EH (cell line): ENCODE measurements at places on chromosomes 12 and 14.

- no peak for DNase-seq
These were observed 28.5 kb upstream of the RTRAF start for GRCh38 chr14:51960866-51961265.

DNA sequence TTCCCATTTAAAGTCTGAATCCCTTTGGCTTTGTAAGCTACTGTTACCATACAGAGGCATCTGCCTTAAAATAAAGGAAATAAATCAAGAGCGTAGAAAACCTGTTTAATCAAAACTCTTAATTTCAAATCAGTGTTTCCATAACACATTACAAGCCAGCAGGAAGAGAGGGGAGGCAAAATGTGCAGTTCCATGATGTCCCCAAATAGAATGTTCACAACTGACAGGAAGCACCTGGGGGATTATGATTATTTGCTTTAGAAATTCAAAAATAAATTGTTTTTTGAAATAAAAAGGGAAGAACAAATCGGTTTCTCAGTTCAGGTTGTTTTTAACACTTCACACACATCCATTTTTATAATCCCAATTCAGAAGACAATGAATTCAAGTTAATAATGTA lies 21.4 kb downstream of the SOCS2 start:
- no peak for DNase-seq

DNA sequence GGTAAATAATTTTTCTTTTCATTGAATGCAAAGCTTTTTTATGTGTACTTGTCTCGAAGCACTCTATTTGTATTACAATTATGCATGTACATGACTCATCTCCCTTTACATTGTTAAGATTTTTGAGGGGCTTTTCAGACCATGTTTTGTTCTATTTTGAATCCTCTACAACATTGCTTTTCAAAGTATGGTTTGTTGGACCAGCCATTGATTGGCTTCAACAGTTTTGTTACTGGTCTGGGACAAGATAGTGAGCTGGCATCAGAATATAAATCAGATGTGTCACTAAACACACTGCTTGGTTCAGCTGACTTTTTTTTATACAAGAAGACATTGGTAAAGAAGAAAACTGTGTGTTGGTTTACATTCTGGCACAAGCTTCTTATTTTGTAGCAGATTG lies 122.3 kb downstream of the MON2 start:
- DNase-seq: peak; percentile 72

DNA sequence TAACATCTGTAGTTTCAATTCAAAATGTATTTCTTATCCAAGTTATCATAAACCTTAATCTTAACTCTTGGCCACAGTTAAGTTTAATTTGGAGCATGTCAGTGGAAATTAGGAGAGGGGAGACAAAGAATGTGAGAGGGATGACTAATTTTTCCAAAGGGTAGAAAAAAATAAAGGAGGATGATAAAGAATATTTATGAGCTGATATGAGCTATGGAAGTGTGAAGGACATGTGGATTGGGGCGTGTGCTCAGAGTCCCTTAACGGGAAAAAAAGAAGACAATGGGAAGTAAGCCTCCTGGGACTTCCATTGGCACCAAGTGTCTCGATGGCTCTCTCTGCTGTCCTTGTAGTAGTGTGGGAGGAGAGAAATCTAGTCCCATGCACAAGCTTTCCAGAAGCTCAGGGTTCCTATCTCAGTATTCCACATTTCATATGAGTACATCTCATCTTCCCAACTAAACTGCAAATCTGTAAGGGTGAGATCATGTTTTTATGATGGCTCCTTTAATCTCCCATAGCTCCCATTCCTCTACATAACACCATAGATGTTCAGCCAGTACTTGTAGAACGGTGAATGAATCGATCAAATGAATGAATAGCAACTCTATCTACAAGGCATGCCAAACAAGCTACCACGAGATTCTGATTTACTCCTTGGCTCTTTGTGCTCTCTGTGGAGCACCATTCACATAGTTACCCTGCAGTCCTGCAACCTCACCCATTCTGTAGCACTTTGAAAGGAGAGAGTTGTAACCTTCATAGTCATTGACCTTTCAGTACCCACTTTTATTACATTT lies 27.4 kb downstream of the BCL2L14 start:
- DNase-seq: peak; percentile 45

DNA sequence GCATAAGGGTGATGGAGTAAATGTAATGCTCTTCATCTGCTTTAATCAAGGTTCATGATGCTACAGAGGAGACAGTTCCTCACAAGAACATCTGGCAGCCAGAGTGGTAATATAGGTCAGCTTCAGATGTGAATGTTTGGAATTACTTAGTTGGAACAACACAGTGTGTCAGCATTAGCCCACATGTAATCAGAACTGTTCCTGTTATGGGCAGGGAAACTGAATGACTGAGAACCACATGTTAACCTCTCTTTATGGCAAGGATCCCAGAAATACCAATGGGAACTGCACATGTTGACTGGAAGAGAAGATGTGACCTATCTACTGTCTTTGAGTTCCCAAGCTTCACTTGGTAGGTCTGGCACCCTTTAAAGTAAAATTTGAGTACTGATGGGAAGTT lies 390.1 kb upstream of the PDE3A start:
- peak; percentile 99 for DNase-seq

GRCh38 chr12:115785548-115785947 lies 491.9 kb downstream of the MED13L start:
- no peak for DNase-seq

DNA sequence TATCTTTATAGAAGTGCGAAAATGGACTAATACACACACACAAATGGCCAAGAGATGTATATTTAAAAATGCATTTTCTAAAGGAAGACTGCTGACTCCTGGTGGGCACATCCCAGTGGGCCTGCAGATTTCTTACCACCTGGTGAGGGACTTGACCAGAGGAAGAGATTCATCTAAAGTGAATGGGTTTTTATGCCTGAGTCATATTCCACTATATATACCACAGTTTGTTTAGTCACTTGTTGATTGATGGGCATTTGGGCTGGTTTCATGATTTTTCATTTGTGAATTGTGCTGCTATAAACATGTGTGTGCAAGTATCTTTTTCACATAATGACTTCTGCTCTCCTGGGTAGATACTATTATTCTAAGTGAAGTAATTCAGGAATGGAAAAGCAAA lies 277.3 kb downstream of the SLC16A7 start:
- no peak for DNase-seq

- DNase-seq: peak; percentile 37
These were observed 48.8 kb downstream of the NINJ2 start for GRCh38 chr12:614411-614970.

DNA sequence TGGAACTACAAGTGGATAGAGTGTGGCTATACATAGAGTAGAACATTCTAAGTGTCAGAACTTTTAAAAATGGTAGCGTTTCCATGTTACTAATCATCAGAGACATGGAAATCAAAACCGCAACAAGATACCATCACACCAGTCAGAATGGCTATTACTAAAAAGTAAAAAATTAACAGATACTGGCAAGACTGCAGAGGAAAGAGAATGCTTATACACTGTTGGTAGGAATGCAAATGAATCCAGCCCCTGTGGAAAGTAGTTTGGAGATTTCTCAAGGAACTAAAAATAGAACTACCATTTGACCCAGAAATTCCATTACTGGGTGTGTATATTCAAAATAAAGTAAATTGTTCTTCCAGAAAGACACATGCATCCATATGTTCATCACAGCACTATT lies 518.6 kb downstream of the NELL2 start:
- peak; percentile 7 for DNase-seq

GRCh38 chr12:127145929-127146789 lies 1120.8 kb upstream of the TMEM132C start:
- peak; percentile 79 for DNase-seq

DNA sequence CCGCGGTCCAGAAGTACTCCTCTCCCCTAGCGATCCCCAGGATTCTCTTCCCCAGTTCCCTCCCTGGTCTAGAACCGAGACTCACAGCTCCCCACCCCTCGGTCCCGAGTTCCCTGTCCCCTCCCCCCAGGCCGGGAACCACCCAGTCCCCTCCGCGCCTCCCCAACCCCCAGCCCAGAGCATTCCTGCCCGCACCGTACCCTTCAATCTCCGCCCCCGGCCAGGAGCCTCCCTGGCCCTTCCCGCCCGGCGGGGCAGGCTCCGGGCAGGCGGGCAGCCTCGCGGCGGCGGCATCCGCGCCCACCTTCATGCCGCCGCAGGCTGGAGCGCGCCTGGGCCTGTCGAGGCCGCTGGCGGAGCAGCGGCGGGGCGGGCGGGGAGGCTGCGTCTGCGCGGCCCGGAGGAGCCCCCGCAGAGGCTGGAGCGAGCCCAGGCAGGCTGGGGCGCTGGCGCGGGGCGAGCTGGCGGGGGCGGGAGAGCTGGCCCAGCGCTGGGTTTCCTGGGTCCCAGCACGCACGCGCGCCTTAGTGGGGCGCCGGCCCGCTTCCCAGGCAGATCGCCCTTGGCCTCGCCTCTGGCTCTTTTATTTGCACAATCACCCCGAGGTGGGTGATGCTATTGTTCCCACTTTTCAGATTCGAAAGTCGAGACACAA lies 22.2 kb upstream of the GPR132 start:
- DNase-seq: peak; percentile 69

DNA sequence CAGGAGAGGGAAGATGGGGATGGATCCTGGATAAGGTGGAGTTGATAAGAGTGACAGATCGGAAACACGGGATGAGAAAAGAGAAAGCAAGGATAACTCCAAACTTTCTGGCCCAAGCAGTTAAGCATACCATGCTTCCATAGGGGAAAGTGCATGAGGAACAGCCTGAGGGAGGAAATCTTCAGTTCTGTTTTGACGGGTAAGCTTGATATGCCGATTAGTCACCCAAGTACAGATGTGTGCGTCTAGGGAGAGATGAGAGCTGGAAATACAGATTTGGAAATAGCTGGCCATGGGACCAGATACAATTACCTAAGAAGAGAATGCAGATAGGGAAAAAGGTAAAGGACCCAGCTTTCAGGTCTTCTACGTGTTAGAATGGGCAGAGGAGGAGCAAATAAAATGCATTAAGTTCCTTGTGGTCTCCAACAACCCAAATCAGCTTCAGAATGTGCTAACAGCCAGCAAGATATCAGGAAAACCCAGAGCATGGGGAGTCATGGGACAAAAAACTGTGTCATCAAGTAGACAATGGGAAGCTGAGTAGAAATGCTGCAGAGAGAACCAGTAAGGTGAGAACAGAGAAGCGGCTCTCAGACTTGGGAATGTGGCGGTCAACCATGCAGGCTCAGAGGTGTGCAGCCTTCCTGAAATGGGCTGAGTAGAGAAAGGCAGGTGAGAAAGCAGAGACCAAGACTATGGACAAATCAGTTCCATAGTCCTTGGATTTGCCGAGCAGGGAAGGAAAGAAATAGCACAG lies 56.3 kb downstream of the PPP1R36 start:
- peak; percentile 39 for DNase-seq

- DNase-seq: no peak
These were observed 22.0 kb downstream of the GPR65 start for GRCh38 chr14:88026890-88027289.

DNA sequence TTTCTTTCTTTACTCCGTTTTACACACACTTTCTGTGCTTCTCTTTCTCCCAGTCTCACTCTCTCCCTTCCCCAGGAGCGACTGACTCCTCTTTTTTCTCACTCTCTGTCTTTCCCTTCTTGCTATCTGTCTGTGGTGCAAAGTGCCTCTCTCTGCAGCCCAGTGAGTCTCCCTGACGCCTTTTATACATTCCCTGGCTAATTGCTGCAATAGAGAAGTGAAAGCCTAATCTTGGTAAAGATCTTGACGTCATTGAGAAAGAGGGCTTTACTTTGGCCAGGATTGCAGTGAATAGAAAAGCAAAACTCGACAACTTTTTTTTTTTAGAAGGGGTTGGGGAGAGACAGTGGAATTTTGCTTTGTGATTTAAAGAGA lies 706 bp upstream of the DIO2 start:
- DNase-seq: peak; percentile 87

- DNase-seq: no peak
These were observed 27.6 kb downstream of the CCDC63 start for GRCh38 chr12:110874351-110874750.

- no peak for DNase-seq
These were observed 274.5 kb downstream of the GLT1D1 start for GRCh38 chr12:129127771-129128170.

- DNase-seq: no peak
These were observed 2.0 kb downstream of the NFKBIA start for GRCh38 chr14:35402323-35403113.

GRCh38 chr14:47008732-47009131 lies 357.2 kb upstream of the RPL10L start:
- DNase-seq: no peak

GRCh38 chr12:73726881-73727280 lies 810.8 kb upstream of the ATXN7L3B start:
- no peak for DNase-seq

DNA sequence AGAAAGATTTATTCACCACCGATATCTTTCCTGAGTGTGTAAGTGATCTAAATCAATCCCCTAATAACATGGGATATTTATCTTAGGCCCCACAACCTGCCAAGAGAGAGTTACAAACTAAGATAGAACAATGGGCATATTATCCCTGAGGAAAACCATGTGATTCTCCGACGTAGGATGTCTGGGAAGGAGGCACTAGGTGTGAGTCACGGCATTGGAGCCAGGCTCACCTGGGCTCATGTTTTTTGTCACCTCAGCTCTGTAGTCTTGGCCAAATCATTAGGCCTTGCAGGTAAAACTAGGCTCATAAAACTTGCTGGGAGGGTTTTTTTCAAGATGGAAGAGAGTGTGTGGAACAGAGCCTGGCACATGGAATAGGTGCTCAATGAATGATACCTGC lies 129.7 kb upstream of the PLEKHG7 start:
- DNase-seq: no peak

DNA sequence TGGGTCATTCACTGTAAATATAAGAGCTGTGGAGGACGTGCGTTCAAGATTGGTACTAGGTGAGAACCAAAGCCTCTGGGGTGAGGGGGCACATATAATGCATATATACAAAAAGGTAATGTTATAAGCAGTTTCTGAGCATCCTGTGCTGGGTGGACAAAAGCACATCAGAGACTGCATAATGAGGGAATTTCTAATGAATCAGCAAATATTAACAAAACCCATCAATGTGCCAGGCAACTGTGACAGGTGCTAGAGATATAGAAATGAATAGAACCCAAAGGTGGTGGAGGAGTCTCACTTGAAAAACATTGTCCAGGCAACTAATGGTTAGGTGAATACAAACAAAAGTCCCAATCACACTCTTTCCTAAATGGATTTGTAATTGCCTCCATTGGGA lies 74.7 kb downstream of the GPR65 start:
- DNase-seq: no peak

DNA sequence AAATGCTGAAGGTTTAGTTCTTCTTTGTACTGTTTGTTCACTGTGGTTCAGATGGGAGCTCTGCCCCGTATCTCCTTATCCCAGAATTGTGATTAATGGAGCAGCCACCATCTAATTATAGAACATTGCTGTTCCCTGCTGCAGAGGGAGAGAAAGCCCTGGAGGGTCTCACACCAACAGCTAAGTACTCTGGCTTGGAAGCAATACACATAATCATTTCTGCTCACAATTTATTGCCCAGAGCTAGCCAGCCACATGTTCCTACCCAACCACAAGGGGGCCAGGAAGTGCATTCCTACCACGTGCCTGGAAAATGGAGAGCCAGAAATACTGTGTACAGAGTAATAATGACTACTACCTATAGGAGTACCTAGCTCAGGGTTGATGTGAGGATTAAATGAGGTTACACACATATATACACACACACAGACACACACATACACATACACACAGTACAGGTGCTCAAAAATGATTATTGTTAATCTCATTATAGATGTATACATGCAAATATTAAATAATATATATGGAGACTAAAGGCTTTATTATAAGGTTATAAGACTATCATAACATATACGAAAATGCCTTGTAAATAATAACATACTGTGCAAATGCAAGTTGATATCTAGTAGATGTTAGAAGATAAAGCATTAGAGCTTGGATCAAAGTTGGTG lies 22.3 kb downstream of the MSRB3 start:
- peak; percentile 51 for DNase-seq
